ENCODE measurements at places on chromosomes 5 and 9. TPM values are rescaled to one million over a fixed set of nuclear protein-coding genes. Genes with fewer than 3 reads are reported as not detected.

- DNase-seq: no peak
These were observed 482.0 kb downstream of the DTWD2 start for GRCh38 chr5:118506217-118506852.

DNA sequence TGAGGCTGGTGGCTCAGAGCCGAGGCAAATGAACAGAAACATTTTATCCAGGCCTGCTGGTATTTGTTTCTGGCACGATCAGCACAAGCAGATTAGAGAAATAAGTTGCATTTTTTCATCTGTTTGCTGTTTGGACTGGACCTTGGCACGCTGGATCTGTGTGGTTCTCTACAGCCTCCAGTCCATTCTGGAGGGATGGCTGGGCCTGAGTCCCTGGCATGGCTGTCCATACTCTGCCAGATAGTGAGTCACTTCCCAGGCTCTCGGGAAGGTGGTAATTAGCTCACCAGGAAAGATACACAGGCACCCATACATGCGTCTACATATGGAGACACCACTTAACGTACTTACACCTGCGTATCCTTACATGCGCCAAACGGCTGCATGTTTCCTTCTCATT, 78.6 kb downstream of the SPRY4 start:
- DNase-seq: no peak

GRCh38 chr5:140609126-140609525, 23.8 kb downstream of the CD14 start:
- peak; percentile 26 for DNase-seq

GRCh38 chr5:76851728-76852369, 2.0 kb downstream of the S100Z start:
- peak; percentile 65 for DNase-seq

DNA sequence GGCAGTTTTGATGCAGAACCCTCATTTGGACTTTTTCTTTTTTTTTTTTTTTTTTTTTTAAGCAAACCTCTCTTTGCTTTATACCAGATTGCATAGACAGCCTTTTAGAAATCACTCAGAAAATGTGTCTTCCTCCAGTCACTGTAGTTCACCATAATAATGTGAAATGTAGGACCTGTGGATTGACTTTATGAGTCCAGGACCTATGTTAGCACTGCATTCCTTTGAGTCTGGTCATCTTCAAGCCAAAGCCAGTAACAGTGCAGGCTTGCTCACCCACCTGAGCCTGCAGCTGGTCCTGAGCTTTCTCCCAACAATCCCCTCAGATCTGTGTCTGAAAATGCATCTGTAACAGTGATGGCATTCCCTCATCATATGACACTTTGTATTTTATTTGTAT, 110.7 kb upstream of the NFIL3 start:
- no peak for DNase-seq

DNA sequence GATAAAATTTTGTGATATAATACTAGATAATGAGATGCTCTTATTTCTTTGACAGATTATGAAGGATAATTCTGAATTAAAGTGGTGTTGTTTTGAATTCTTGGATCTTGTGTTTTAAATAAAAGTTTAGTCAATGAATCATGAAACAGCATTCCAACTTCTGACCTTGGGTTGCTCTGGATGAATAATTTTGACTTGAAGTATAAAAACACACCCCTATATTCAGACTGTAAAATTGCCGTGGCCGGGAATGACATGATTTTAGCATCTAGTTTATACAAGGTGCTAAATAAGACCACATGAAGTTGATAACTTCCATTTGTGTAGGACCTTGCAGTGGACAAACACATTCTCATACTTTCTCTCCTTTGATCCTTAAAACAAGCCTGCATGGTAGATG, 67.2 kb upstream of the DAP start:
- DNase-seq: no peak

- no peak for DNase-seq
These were observed 539.5 kb downstream of the EBF1 start for GRCh38 chr5:158560170-158560569.

DNA sequence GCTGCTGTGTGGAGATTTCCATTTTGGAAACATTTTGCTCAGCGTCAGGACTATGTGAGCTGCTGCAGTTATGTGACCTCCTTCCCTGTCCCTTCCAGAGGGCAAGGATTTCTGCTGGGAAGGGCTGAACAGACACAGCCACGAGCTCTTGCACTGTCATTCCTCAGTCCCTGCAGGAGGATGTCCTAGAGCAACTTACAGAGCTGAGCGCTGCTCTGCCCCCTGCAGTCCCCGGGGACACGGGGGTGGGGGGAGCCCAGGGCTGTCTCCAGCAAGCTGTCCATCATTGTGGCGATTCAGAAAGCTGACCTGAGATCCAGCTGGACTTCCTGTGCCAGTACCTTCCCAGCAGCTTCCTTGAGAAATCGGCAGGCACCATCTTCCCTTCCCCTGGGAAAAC, 28.0 kb upstream of the MAP1B start:
- DNase-seq: no peak

DNA sequence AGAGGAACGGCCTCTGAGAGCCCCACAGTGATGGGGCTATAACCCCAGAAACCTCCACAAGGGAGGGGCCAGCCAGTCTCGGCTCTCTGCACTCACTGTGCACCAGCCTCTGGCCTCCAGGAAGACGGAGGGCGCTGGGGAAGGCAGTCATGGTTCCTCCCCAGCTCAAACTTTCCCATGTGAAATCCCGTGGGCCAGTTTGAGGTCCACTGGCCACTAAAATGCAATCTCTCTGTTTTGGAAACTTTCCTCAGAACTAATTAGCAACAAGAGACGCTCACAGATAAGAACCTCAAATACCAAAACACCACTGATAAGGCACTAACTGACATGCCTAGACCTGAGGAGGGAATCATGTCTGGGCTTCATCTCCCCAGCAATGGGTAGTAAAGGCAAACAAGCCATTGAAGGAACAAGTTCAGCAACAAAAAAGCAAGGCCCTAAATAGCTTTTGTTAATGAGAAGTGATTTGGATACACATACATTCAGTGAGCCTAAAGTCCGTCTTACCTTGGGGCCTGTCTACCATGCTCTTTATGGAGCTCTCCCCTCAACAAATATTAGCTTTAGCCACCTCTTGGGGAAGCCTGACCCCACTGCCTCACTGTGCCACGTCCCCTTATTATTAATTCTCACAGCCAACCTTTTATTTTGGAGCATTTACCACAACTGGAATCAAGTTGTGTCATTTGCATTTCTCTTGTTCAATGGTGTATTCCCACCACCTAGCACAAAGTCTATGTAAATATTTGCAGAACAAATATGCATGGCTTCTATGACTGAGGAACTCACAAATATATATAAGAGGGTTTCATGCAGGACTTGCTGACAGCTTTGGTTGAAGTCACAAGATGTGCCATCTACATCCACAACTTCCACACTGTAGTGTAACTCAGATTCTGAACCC, 56.1 kb upstream of the GLRX start:
- no peak for DNase-seq

DNA sequence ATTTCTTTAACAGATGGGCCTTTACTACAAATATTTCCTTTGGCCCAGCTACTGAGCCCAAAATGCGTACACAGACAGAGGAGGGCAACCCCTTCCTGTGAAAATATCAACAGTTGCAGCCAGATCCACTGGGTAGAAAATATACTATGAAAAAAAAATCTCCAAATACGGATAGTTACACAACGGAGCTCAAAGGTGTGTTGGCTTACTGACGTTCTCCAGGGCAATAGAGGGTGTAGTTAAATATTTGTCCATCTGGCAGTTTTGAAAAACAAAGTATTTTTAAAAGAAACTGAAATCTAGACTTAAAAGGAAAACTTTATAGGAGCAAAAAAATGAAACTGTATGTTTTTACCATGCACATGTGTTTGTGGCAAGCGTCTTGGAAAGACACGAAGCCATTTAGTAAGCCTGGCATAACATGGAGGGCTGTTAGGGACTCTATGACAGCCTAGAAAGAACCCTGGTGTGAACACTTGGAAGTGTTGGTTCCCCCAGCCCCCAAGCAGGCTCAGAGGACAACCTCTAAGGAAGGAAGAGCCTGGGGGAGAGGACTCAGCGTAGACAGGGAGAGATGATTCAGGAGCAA, 157.8 kb upstream of the TRPM3 start:
- DNase-seq: no peak

- DNase-seq: no peak
These were observed 23.3 kb upstream of the CDH10 start for GRCh38 chr5:24668050-24668449.

DNA sequence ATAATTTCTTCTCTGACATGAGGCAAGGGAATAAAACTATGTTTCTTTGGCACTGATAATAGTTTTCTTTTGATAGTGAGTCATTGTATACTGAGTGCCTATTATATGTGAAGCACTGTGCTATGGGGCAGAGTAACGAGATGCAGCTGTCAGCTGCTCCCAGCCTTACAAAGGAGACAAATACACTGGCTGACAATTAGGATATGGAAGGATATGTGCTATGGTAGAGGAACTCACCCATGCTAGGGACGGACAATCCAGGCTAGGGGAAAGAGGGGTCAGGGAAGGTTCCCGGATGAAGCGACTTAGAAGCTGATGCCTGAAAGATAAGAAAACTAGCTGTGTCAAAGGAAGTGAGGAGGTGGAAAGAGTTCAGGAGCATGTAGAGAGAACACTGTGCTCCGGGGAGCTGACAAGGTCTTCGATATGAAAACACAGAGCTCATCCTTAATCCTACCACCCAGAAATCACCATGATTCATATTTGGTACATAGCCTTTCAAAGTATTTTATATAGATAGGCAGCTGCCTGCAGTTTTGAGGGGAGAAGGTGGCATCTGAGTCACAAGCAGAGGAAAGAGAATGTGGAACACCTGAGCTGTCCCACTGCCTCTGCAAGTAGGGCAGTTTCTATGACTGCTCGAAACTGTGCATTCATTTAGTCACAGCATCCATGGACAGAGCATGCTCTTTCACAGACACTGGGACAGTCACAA, 12.1 kb downstream of the BSPRY start:
- DNase-seq: no peak

- no peak for DNase-seq
These were observed 80.2 kb downstream of the PIK3R1 start for GRCh38 chr5:68295772-68296171.

DNA sequence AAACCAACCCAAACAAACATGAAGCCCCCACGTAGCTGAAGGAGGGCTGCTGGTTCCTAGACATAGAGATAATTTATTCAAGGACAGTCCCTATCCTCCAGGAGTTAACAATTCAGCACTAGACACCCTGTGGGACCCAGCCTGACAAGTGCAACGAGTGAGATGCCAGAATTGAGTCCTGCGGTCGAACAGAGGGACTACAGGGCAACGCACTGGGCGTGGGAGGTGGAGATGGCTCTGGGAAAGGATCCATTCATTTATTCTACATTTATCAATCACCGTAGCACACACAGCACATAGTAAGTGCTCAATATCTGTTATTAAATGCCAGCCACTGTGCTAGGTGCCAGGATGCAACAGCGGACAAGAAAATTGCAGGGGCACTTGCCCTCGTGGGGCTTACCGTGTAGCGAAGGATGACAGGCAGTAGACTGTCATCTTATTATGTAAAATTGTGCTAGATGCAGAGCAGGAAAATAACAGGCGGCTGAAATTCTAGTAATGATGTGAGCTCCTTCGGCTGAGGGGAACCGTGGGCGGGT, 855 bp upstream of the ARHGAP26 start:
- DNase-seq: no peak

DNA sequence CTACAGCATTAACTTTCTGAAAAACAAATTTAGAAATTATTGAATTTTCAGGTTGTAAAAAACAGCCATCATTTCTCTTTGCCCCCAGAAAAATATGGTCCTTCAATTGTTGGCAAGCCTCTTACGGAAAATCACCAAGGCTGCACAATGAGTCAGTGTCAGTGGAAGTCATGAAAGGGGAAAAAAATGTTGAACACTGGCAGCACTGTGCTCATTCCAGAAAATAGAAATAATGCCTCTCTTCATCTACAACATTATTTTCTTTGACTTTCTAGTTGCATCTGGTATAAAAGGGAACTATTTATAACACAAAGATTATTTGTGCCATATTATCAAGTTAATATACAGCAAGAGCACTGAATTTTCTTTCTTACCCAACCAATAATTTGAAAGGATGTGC, 26.7 kb upstream of the STK32A start:
- no peak for DNase-seq

GRCh38 chr5:67195406-67196275, 958 bp downstream of the CD180 start:
- DNase-seq: no peak

- DNase-seq: no peak
These were observed 52.8 kb upstream of the LRRTM2 start for GRCh38 chr5:138927979-138928378.

DNA sequence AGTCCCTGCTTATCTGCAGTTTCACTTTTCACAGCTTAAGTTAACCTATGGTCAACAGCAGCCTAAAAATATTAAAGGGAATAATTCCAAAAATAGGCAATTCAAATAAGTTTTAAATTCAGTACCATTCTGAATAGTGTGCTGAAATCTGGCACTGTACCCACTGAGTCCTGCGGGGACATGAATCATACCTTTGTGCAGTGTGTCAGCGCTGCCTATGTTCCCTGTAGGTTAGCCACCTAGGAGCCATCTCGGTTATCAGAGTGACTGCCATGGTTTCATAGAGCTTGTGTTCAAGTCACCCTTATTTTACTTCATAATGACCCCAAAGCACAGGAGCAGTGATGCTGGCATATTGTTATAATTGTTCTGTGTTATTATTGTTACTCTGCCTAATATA, 139.9 kb downstream of the GPBP1 start:
- DNase-seq: no peak

GRCh38 chr9:136610426-136610825, 52.3 kb upstream of the EGFL7 start:
- no peak for DNase-seq

- DNase-seq: no peak
These were observed 50.2 kb upstream of the ZBTB43 start for GRCh38 chr9:126754436-126755316.

GRCh38 chr9:80699511-80699998, 989.8 kb downstream of the TLE1 start:
- no peak for DNase-seq

DNA sequence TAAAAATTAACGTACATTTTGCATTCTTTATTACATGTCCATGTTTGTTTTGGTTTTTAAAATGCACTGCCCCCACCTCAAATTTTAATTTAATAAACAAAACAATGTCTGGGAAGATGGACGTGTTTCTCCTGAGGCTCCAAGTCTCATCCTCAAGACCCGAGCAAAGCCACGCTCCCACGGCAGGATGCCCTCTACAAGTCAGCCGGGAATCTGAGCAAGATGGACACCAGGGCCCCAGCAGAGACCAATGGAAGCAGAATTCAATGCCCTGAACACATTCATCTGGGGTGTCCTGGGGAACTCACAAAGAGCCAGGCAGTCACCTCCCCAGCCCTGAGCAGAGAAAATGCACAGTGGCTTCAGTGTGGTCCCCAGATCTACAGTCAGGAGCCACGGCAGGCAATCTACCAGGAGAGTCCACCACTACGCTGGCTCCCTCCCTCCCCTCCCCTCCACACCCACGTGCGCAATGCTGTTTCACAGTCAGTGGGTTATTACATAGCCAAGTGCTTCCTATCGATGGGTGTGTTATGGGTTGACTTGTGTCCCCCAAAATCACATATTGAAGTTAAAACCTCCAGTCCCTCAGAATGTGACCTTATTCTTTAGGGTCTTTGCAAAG, 129.8 kb downstream of the ROR2 start:
- DNase-seq: no peak

FBP2 gene
- total RNA-seq: not detected

PTPN3 gene
- under 0.01 TPM for total RNA-seq

PCA3 gene
- 0.54 TPM for total RNA-seq

GZMA gene
- not detected for total RNA-seq

SH3TC2 gene
- total RNA-seq: 2.2 TPM

CBY3 gene
- 1.3 TPM for total RNA-seq

CDKN2A gene
- total RNA-seq: 0.27 TPM

IL13 gene
- total RNA-seq: under 0.01 TPM

ANKRD18B gene
- total RNA-seq: under 0.01 TPM

ENTPD8 gene
- total RNA-seq: 0.27 TPM

RASA1 gene
- total RNA-seq: 18.0 TPM

ACSL6 gene
- 0.27 TPM for total RNA-seq

CCDC171 gene
- 12.4 TPM for total RNA-seq

Measured in hematopoietic multipotent progenitor cell (in vitro differentiated cells).